ENCODE measurements at places on chromosomes 12 and 14. TPM values are rescaled to one million over a fixed set of nuclear protein-coding genes. Genes with fewer than 3 reads are reported as not detected.

The DBX2 gene
- total RNA-seq, result 0.06 TPM

- H3K27me3 ChIP-seq, result no peaks in the 10 kb centered on the region
- H3K4me1 ChIP-seq, result no peaks in the 10 kb centered on the region
- H3K36me3 ChIP-seq, result peaks cover 6% of the 10 kb centered on the region
- no peak overlapping the region for H3K4me3 ChIP-seq
Measured at GRCh38 chr12:100043631-100044030, 58.9 kb upstream of the ANKS1B start.

DNA sequence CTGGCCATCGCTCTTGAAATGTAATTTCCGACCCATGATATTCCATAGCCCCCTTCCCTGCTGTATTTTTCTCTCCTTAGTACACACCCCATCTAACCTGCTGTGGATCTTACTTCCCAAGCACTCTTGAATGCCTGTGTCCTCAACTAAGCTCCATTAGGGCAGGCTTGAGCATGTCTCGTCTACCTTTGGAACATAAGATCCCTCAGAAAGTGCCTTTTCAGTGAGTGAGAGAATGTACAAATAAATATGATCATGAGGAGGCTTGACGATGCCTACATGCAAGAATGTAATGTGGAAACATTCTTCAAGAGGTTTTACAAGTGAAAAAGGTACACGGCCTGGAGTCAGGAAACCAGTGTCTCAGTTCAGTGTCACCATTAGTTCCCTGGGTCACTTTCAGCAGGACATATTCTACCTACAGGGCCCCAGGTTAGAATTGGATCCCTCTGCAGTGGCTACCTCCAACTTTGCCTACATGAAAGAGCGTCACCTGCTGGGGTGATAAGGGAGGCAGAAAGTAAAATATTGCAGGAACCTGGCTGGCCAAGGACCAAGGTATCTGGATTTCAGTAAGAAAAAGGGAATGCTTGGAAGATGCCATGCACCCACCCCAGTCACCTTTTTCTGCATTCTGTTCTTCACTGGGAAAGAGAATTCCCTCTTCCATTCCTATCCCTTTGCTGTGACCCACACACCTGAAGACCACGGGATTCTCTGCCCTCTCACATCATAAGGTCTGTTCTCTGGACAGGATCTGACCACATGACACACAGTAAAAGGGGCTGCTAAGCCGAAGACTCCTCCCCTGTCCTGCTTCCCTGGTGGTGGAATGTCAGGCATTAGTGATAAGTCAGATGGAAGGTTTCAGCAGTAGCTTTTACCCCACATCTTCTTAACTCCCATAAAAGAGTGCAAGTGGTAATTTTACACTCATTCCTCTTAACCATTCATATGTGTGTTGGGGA is 24.6 kb upstream of the SERPINA1 start:
- no peaks in the 10 kb centered on the region for H3K27me3 ChIP-seq
- H3K27ac ChIP-seq, result no peak overlapping the region
- H3K36me3 ChIP-seq, result no peaks in the 10 kb centered on the region
- H3K4me1 ChIP-seq, result no peaks in the 10 kb centered on the region

DNA sequence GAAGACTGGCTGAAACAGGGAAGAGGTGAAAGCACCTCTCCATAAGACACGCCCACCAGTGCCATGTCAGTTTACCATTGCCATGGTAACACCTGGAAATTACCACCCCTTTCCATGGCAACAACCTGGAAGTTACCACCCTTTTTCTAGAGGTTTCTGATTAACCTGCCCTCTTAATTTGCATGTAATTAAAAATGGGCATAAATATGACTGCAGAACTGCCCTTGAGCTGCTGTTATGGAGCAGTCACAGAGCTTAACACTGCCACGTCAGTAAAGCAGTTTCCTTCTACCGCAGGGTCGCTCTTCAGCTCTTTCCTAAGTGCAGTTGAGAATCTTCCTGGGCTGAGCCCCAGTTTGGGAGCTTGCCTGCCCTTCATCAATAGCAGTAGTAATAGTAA is 55.2 kb downstream of the RASSF3 start:
- peak; percentile 31 for DNase-seq
- H3K27ac ChIP-seq, result no peak overlapping the region
- H3K4me1 ChIP-seq, result peaks cover 7% of the 10 kb centered on the region
- no peaks in the 10 kb centered on the region for H3K36me3 ChIP-seq
- H3K4me3 ChIP-seq, result no peak overlapping the region

GRCh38 chr12:53791735-53792326 is 40.1 kb upstream of the CISTR start:
- peaks cover 8% of the 10 kb centered on the region for H3K4me1 ChIP-seq
- peaks cover 90% of the 10 kb centered on the region for H3K27me3 ChIP-seq
- peak; percentile 38 for DNase-seq
- H3K36me3 ChIP-seq, result peaks cover 3% of the 10 kb centered on the region

DNA sequence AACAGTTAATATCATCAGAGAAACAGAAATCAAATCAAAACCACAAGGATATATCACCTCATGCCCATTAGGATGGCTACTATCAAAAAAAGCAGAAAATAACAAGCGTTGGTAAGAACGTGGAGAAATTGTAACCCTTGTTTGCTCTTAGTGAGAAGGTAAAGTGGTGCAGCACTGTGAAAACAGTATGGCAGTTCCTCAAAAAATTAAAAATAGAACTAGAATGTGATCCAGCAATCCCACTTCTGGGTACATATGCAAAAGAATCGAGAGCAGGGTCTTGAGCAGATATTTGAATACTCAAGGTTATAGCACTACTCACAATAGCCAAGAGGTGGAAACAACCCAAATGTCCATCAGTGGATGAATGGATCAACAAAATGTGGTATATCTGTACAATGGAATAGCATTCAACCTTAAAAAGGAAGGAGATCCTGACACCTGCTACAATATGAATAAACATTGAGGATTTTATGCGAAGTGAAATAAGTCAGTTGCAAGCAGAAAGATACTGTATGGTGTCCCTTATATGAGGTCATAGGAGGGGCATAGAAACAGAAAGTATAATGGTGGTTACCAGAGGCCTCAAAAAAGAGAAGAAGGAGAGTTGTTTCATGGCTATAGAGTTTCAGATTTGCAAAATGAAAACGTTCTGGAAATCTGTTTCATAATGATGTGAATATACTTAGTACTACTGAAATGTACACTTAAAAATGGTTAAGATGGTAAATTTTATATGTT is 131.0 kb upstream of the EEA1 start:
- H3K27me3 ChIP-seq, result no peaks in the 10 kb centered on the region
- DNase-seq, result no peak
- H3K36me3 ChIP-seq, result no peaks in the 10 kb centered on the region
- no peak overlapping the region for H3K27ac ChIP-seq
- peaks cover 34% of the 10 kb centered on the region for H3K4me1 ChIP-seq

GRCh38 chr14:45526715-45527549 is 273.9 kb upstream of the MIS18BP1 start:
- H3K4me1 ChIP-seq, result no peaks in the 10 kb centered on the region
- H3K27me3 ChIP-seq, result no peaks in the 10 kb centered on the region
- no peak overlapping the region for H3K4me3 ChIP-seq
- H3K36me3 ChIP-seq, result no peaks in the 10 kb centered on the region

The RD3L gene
- total RNA-seq, result not detected

DNA sequence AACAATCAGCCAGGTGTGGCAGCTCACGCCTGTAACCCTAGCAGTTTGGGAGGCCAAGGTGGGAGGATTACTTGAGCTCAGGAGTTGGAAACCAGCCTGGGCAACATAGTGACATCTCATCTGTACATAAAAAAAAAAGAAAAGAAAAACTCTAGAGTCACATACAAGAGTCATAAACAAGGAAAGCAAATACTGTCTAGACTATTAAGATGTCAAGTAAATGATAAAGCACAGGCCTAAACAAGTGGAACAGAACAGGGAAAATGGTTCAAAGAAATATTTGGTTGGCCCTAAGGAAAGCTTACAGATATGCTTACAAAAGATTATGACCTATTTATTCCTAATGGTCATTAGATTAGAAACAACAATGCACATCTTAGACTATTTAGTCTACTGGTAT is 12.3 kb downstream of the CDK17 start:
- H3K36me3 ChIP-seq, result no peaks in the 10 kb centered on the region
- H3K4me1 ChIP-seq, result no peaks in the 10 kb centered on the region
- no peak overlapping the region for H3K27ac ChIP-seq

DNA sequence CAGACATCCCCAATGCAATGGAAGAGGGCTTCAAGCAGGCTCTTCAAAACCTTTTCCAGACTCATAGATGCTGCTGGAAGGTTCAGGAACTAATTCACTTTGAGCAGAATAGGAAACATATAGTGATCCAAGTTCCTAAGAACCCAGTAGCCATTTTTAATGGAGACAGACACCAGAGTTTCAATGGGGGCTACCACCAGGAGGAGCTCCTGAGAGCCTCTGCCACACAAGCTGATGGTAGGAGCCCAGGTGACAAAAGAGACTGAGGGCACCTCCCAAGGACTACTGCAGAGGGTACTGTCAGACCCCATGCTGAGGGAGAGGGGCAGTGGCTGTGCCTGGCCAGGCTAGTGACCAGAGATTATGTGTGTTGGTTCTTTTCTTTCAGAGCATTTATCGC is 45.9 kb downstream of the IFNG start:
- no peak overlapping the region for H3K4me3 ChIP-seq
- no peak overlapping the region for H3K27ac ChIP-seq
- H3K4me1 ChIP-seq, result peaks cover 6% of the 10 kb centered on the region
- no peaks in the 10 kb centered on the region for H3K36me3 ChIP-seq

The NKX2-1 gene
- total RNA-seq, result not detected

DNA sequence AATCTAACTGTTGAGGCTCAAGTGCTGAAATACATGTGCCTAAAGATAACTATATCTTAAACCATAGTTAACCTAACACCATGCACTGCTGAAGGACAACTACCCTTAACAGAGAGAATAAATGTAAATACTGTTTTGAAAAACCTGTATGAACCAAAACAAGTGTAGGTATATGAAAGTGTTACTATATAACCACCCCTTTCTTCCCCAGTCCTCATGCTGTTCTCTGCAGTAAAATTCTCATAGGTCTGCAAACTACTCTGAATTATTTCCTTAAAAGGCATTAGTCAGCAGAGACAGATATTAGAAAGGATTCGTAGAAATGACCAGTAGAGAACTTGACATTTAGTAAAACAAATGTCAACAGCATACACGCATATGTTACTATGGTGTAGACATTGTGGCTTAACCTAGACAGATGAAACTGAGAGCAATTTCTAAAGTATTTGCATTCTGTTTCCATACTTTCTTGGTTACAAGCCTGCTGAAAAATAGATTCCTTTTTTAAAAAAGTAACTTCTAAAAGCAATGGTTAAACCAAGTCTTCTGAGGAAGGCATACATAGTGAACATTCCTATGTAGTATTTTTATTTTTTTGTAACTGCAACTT is 13.9 kb downstream of the CSRP2 start:
- peaks cover 65% of the 10 kb centered on the region for H3K4me1 ChIP-seq
- H3K36me3 ChIP-seq, result peaks cover 6% of the 10 kb centered on the region
- no peaks in the 10 kb centered on the region for H3K27me3 ChIP-seq
- no peak overlapping the region for H3K4me3 ChIP-seq
- H3K27ac ChIP-seq, result peak overlapping the region; percentile 96

The NANOG gene
- not detected for total RNA-seq

DNA sequence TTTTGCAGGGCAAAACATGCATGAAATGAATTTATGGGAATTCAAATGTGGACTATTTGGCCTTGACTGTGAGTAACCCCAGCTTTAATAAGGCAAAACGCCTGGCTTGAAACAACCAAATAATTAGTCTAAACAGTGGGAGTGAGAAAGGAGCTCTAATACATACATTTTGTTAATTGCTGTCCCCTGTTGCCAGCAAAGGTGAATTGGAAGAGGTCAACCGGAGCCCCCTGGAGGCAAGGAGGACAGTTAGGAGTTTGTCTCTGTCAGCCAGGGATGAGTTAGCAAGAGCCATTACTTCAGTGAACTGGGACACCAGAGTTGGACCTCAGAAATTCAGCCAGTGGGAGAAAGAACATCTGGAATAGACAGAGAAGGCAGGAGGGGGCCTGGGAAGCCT is 17.4 kb downstream of the KRT76 start:
- H3K4me3 ChIP-seq, result no peak overlapping the region
- peaks cover 35% of the 10 kb centered on the region for H3K27me3 ChIP-seq
- DNase-seq, result no peak
- no peaks in the 10 kb centered on the region for H3K36me3 ChIP-seq

The MSI1 gene
- total RNA-seq, result 40.2 TPM

DNA sequence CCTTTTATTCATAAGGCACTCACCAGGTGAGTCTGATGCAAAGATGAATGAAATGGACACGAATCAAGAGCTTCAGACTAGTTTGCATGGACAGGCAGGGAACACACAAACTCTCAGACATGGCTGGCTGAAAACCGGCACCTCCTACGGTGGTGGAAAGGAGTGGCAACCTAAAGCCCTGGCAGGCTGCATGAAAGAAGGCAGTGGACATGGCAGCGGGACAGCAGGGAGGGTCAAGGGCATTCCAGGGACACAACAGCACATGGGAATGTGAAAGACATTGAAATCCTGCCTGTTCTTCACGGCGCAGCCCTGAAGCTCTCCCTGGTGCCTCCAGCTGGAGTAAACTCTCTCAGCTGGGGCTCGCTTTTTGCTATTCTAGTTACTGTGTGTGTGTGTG is 16.6 kb upstream of the LRTM2 start:
- DNase-seq, result no peak
- no peaks in the 10 kb centered on the region for H3K27me3 ChIP-seq
- H3K4me1 ChIP-seq, result no peaks in the 10 kb centered on the region
- H3K4me3 ChIP-seq, result no peak overlapping the region
- no peaks in the 10 kb centered on the region for H3K36me3 ChIP-seq

DNA sequence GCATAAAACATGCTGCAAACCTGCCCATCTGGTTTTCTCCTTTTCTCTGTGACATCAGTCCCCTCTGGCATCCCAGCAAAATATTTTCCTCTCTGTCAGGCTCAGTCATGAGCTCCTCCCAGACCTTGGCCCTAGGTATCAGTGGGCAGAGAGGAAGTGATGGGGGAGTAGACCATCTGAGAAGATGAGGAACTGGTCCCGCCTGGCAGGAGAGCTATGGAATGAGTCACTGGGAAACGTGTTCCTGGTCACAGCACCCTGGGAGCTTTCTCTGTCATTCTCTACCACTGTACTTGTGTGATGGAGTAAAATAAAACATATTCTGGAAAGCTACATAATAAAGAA is 5.0 kb upstream of the SRSF9 start:
- no peaks in the 10 kb centered on the region for H3K36me3 ChIP-seq
- no peak overlapping the region for H3K4me3 ChIP-seq

The FAM216A gene
- 87.5 TPM for total RNA-seq

The NFYB gene
- 64.2 TPM for total RNA-seq

DNA sequence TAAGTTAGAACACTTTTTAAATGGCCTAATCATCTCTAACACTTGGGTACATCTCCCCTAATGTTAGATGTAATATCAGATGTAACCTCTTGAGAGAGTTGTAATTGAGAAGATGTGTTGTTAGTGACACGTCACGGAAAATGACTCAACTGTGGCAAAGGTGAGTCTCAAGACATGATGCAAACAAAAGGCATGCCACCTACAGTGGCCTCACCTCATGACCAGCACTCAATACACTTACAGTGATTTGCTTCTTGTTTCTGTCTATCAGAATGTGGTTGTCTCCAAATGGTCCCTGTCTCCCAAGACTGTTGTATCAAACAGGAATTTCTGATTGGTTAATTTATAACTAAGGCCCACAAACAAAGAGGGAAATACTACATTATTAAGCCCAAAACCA is 91.2 kb downstream of the SLC25A21 start:
- no peak overlapping the region for H3K27ac ChIP-seq
- peaks cover 7% of the 10 kb centered on the region for H3K4me1 ChIP-seq
- no peak overlapping the region for H3K4me3 ChIP-seq
- no peaks in the 10 kb centered on the region for H3K36me3 ChIP-seq
- DNase-seq, result no peak

GRCh38 chr12:124655048-124655697 is 87.8 kb upstream of the NCOR2 start:
- DNase-seq, result no peak
- no peaks in the 10 kb centered on the region for H3K27me3 ChIP-seq
- no peak overlapping the region for H3K27ac ChIP-seq
- H3K4me1 ChIP-seq, result peaks cover 7% of the 10 kb centered on the region
